Stimulated activated memory B cell treated with anti-CD40 and anti-IgM and Interleukin-4, amounts not matched to agents 10 μg/mL and 1 μg/mL and 100 μg/mL, for 72 hours (primary cell): ENCODE measurements at places on chromosomes 7 and 10.

DNA sequence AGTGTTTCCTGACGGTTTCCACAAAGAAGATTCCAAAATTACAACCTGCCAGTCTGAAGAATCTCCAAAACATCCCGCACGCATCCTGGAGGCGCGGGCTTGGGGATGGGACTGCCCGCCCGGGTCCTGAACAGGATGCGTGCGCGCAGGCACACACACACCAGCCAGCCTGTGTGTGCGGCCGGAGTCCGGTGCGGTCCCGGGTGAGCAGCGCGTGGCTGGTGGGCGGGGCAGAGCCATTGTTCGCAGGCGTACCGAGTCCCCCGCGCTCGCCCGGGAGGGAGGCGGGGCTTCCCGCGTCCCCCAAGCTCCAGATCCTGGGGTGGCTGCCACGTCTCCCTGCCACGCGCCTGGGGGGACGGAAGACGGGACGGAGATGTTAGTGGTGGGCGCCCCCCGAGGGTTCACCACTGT lies 675 bp upstream of the SCD start:
- no peaks in the 10 kb centered on the region for H3K27me3 ChIP-seq
- peaks cover 41% of the 10 kb centered on the region for H3K4me1 ChIP-seq
- H3K4me3 ChIP-seq, result peak overlapping the region; percentile 91
- H3K27ac ChIP-seq, result peak overlapping the region; percentile 82
- H3K36me3 ChIP-seq, result peaks cover 33% of the 10 kb centered on the region

- H3K27me3 ChIP-seq, result no peaks in the 10 kb centered on the region
- no peak overlapping the region for H3K27ac ChIP-seq
- no peak for ATAC-seq
- H3K36me3 ChIP-seq, result no peaks in the 10 kb centered on the region
- no peaks in the 10 kb centered on the region for H3K4me1 ChIP-seq
Observed at GRCh38 chr7:47885309-47885986, 62.8 kb downstream of the PKD1L1 start.

GRCh38 chr10:103079946-103080345 lies 113.1 kb downstream of the NT5C2 start:
- ATAC-seq, result no peak
- peaks cover 29% of the 10 kb centered on the region for H3K36me3 ChIP-seq
- no peak overlapping the region for H3K4me3 ChIP-seq
- no peaks in the 10 kb centered on the region for H3K27me3 ChIP-seq
- H3K27ac ChIP-seq, result no peak overlapping the region

- H3K27ac ChIP-seq, result peak overlapping the region; percentile 72
- H3K27me3 ChIP-seq, result no peaks in the 10 kb centered on the region
- peak; percentile 88 for ATAC-seq
Observed at GRCh38 chr10:91103384-91104192, 116.9 kb upstream of the PCGF5 start.

DNA sequence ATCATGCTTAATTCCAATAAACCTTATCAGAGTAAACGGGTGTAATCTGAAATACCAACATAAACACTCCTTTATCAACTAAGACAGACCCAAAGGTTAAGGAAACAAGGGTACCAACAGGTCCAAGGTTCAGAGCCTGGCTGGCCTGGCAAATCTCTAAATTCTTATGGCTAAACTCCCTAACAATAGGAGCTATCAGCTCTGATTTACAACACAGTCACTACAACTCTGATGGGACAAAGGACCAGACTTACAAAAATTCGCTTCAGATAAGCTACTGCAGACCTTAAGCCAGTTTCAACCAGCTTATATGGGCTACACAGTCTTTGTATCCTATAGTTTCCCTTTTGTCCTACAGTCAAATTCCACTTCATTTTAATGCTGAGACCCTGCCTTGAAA lies 381.9 kb downstream of the ZWINT start:
- no peaks in the 10 kb centered on the region for H3K4me1 ChIP-seq
- H3K27me3 ChIP-seq, result no peaks in the 10 kb centered on the region
- no peak overlapping the region for H3K27ac ChIP-seq

- no peak overlapping the region for H3K27ac ChIP-seq
- H3K4me1 ChIP-seq, result no peaks in the 10 kb centered on the region
- H3K27me3 ChIP-seq, result no peaks in the 10 kb centered on the region
- no peak overlapping the region for H3K4me3 ChIP-seq
Observed at GRCh38 chr10:81725851-81726250, 149.1 kb upstream of the NRG3 start.

DNA sequence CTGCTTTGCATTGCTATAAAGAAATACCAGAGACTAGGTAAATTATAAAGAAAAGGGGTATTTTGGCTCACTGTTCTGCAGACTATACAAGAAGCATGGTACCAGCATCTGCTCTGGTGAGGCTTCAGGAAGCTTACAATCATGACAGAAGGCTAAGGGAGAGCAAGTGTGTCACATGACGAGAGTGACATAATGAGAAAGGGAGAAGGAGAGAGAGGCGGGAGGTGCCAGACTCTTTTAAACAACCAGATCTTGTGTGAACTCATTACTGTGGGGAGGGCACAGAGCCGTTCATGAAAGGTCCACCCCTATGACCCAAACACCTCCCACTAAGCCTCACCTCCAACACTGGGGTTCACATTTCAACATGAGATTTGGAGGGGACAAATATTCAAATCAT lies 59.0 kb upstream of the WNT16 start:
- H3K4me1 ChIP-seq, result peaks cover 62% of the 10 kb centered on the region
- no peak overlapping the region for H3K27ac ChIP-seq
- ATAC-seq, result no peak

GRCh38 chr7:48426966-48427555 lies 255.8 kb downstream of the ABCA13 start:
- no peak overlapping the region for H3K27ac ChIP-seq
- H3K4me1 ChIP-seq, result no peaks in the 10 kb centered on the region
- no peaks in the 10 kb centered on the region for H3K27me3 ChIP-seq
- H3K4me3 ChIP-seq, result no peak overlapping the region
- no peak for ATAC-seq

DNA sequence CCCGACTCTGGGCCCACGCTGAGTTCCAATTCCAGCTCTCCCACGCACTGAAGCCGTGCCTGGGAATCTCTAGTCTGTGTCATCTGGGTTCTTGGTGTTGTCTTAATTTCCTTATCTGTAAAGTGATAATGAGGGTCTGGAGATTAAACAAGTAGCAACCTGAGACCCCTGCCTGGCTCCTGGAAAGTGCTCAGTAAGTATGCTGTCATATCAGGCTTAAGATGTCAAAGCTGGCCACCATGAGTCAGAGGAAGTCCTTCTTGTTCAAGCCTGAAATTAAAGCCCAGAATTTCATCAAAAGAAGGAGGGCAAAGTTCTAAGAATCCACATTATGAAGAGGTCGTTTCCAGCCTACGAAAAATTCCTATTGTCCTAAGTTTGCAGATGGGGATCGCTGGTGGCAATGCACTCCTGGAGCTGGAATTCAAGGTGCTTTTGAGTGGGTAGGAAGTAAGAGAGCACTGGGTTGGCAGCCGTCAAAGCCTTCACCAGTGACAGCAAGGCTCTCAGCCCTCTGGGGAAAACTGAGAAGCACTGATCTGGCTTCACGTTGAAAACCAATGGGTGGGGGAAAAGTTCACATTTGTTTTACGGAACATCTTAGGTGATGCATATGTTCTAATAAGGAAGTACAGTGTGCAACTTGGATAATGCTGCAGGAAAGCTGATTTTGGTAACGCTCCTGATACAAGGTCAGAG lies 50.3 kb upstream of the NCAPG2 start:
- H3K27me3 ChIP-seq, result no peaks in the 10 kb centered on the region
- H3K4me1 ChIP-seq, result no peaks in the 10 kb centered on the region
- ATAC-seq, result no peak
- H3K27ac ChIP-seq, result no peak overlapping the region
- H3K36me3 ChIP-seq, result peaks cover 45% of the 10 kb centered on the region

- no peak for ATAC-seq
- H3K36me3 ChIP-seq, result no peaks in the 10 kb centered on the region
- no peaks in the 10 kb centered on the region for H3K4me1 ChIP-seq
- H3K27me3 ChIP-seq, result no peaks in the 10 kb centered on the region
Observed at GRCh38 chr7:141294143-141294829, 220.4 kb downstream of the TMEM178B start.
